ENCODE measurements at places on chromosomes 11 and 22. TPM values are rescaled to one million over a fixed set of nuclear protein-coding genes. Genes with fewer than 3 reads are reported as not detected.

DNA sequence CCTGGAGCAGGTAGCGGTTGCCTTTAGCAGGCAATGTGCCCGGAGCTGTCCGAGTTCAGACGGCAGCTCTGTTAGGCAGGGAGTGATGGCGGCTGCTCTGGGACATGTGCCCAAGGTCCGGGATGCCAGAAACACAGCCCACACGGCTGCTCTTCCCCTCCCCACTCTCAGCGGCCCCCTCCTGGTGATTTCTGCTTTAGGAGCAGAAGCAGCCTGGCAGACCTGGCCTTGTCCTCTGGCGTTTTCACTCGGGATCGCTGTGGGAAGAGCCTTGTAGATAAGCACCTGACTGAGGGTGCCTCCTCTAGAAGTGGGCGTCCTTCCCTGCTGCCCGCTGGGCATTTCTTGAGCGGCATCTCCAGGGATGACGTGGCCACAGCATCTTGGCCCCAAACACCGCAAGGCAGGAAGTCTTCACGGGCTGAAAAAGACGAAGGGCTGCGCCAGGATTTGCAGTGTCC, 392.2 kb downstream of the TBC1D22A start:
- no peak for DNase-seq

GRCh38 chr11:15825976-15826650, 530.2 kb downstream of the SOX6 start:
- DNase-seq = no peak

SGSM1 gene
- 0.76 TPM for total RNA-seq

DNA sequence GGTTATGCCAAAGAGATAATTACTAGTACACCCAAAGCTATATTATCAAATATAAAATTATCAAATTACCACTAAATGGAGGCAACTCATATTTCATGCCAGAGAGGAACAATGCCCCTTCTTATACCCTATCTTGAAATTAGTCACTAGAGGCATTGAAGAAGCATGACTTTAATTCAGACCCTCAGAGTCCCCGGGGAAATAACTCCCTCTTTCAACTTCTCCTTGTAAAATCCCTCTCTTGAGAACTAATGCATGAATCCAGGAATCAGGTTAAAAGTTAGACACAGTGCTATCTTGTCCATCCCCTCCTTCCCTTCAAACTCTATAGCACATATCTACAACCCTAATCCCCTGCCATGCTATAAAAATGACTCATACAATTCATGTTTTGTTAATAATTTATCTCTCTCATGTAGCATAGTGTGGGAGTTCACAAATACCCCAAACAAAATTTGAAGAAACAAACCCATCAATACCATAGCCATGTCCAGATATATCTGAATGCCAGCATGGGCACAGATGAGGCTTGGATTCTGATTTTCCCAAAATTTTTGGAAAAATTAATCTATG, 665.4 kb downstream of the KCNA4 start:
- no peak for DNase-seq

DNA sequence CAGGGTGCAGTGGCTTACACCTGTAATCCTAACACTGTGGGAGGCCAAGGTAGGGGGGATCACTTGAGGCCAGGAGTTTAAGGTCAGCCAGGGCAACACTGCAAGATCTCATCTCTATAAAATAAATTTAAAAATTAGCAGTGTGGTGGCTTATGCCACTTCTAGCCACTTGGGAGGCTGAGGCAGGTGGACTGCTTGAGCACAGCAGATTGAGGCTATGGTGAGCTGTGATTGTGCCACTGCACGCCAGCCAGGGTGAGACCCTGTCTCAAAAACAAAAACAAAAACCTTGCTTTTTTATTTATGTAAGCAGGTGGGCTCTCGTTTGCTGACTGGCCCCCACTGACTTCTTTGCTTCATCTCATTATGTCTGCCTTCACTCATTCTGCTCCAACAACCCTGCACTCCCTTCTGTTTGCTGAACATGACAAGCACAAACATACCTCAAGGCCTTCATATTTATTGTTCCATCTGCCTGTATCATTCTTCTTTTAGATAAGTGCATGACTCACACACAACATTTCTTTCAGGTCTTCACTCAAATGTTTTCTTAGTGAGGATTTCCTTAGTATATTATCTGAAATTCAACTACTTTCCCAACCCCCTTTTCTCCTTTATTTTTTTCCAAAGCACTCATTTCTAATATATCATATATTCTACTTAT, 32.4 kb upstream of the CLNS1A start:
- DNase-seq = no peak

GRCh38 chr11:67118181-67118766, 789 bp upstream of the KDM2A start:
- peak; percentile 36 for DNase-seq

BIRC3 gene
- total RNA-seq = 39.5 TPM

GRCh38 chr11:128904656-128905344, 13.6 kb downstream of the KCNJ5 start:
- no peak for DNase-seq

DNA sequence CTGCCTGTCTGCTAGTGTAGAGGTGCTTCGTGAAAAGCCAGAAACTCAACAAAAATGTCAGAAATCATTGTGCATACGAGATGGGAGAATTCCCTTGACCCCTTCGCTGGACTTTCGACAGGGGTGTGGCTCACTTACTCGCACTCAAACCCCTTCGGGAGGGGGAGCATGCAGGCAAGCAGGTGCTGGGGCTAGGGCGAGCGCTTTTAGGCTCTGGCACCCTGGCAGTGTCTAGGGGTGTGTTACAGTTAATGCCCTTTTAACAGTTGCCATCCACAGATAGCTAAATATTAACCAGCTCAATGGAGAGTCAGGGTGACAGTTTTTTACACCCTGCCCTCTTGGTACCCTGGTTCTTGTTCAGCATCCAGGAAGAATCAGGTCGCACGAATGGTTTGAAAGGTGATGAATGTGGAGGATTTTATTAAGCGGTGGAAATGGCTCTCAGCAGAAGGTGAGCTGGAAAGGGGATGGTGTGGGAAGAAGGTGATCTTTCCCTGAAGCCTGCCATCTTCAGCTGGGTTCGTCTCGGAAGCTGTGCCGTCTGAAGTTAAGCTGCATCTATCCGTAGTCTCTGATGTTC, 59.6 kb upstream of the SHANK2 start:
- DNase-seq = no peak

DNA sequence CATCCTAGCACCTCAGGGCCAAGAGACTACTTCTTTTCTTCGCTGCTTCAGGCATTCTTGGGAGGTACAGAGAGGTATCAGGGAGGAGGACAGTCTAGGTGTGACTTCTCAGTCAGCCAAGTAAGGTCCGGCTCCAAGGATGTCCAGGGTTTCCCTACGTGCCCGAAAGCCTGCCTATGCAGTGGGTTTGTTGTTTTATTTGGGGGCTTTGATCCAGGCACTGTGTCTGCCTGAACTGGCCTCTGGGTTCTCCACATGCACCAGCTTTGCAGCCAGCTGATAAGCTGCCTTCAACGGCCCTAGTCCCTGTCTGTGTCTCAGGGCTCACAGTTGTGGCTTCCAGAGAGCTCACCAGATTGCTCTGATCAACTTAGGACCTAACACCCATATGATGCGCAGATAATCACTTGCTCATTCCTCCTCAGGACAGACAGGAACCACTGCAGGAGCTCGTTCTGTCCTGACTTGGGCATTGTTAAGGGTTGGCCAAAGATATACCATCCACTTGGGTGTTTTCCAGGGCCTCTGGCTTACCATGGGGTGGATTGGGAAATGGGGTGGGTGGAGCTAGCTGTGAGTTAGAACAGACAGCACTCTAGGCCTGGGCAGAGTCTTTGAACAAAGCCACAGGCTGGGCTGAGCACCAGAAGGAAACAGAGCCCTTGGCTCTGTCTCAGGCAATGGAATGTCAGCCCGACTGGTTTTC, 45.5 kb upstream of the CRYBB3 start:
- no peak for DNase-seq

- DNase-seq = no peak
These were observed 5.8 kb upstream of the KDM2A start for GRCh38 chr11:67113231-67113721.

TMPRSS13 gene
- 11.9 TPM for total RNA-seq

GRCh38 chr11:104967534-104968354, 630 bp downstream of the CASP4 start:
- no peak for DNase-seq

Measured in upper lobe of left lung (tissue), 6 donors.